ENCODE measurements at places on chromosomes 16 and 17. TPM values are rescaled to one million over a fixed set of nuclear protein-coding genes. Genes with fewer than 3 reads are reported as not detected.

DNA sequence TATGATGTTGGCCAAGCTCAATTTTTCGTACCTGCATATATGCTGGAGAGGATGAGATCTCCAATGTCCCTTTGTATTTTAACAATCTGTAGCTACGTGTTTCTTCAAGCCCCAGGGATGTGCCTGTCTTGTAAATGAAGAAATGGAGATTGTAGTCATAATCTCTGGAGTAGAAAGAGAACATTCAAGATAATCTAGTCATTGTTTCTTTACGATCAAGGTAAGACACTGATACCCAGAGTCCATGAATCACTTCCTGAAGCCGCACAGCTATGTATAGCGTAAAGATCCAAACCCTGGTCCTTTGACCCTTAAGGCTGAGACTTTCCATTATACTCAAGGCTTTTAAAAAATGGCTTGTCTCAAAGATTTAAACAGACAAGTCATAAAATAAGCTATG, 205.5 kb downstream of the HS3ST3B1 start:
- no peak for DNase-seq
- no peaks in the 10 kb centered on the region for H3K27me3 ChIP-seq
- no peaks in the 10 kb centered on the region for H3K4me1 ChIP-seq

- H3K27me3 ChIP-seq: no peaks in the 10 kb centered on the region
- H3K36me3 ChIP-seq: peaks cover 81% of the 10 kb centered on the region
- no peak overlapping the region for H3K27ac ChIP-seq
- H3K4me1 ChIP-seq: peaks cover 3% of the 10 kb centered on the region
- H3K4me3 ChIP-seq: no peak overlapping the region
Observed at GRCh38 chr16:4442371-4442770, 16.7 kb downstream of the DNAJA3 start.

Gene TNFSF13
- total RNA-seq: 2.7 TPM

DNA sequence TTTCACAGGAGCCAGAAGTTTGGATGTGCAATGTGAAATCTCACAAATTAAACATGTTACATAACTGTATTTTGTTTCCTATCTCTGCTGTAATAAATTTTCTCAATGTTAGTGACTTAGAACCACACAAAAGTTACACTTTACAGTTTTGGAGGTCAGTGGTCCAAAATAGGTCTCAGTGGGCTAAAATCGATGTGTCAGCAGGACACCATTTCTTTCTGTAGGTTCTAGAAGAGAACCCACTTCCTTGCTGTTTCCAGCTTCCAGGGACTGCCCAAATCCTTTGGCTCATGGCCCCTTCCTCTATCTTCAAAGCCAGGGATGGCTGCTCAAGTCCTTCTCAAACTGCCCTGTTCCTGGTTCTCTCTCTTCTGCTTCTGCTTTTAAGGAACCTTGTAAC, 252.7 kb downstream of the WWOX start:
- H3K27ac ChIP-seq: no peak overlapping the region
- no peak overlapping the region for H3K4me3 ChIP-seq
- DNase-seq: no peak

- H3K4me3 ChIP-seq: no peak overlapping the region
- H3K36me3 ChIP-seq: peaks cover 19% of the 10 kb centered on the region
- no peaks in the 10 kb centered on the region for H3K27me3 ChIP-seq
Observed at GRCh38 chr17:38324141-38324697, 19.5 kb downstream of the GPR179 start.

Gene EMC8
- 26.4 TPM for total RNA-seq

Gene LDHD
- not detected for total RNA-seq

- no peak for DNase-seq
- H3K36me3 ChIP-seq: no peaks in the 10 kb centered on the region
- H3K27me3 ChIP-seq: no peaks in the 10 kb centered on the region
- H3K27ac ChIP-seq: no peak overlapping the region
- H3K4me3 ChIP-seq: no peak overlapping the region
Observed at GRCh38 chr17:56136301-56136700, 17.0 kb upstream of the ANKFN1 start.

Gene ARHGAP27
- total RNA-seq: 126 TPM

- H3K36me3 ChIP-seq: no peaks in the 10 kb centered on the region
- H3K4me1 ChIP-seq: no peaks in the 10 kb centered on the region
- DNase-seq: no peak
- no peak overlapping the region for H3K27ac ChIP-seq
- H3K27me3 ChIP-seq: no peaks in the 10 kb centered on the region
- H3K4me3 ChIP-seq: no peak overlapping the region
Observed at GRCh38 chr17:67058036-67058435, 13.7 kb downstream of the CACNG1 start.

DNA sequence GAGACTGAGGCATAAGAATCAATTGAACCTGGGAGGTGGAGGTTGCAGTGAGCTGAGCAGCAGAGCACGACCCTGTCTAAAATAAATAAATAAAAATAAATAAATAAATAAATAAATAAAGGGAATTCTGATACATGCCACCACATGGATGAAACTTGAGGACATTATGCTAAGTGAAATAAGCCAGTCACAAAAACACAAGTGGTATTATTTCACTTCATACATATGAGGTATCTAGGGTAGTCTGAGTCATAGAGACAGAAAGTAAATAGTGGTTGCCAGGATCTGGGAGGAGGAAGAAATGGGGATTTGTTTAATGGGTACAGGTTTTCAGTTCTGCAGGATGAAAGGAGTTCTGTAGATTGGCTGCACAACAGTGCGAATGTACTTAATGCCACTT, 16.3 kb downstream of the PIPOX start:
- H3K27me3 ChIP-seq: no peaks in the 10 kb centered on the region
- H3K4me3 ChIP-seq: no peak overlapping the region
- no peaks in the 10 kb centered on the region for H3K4me1 ChIP-seq
- H3K36me3 ChIP-seq: no peaks in the 10 kb centered on the region

DNA sequence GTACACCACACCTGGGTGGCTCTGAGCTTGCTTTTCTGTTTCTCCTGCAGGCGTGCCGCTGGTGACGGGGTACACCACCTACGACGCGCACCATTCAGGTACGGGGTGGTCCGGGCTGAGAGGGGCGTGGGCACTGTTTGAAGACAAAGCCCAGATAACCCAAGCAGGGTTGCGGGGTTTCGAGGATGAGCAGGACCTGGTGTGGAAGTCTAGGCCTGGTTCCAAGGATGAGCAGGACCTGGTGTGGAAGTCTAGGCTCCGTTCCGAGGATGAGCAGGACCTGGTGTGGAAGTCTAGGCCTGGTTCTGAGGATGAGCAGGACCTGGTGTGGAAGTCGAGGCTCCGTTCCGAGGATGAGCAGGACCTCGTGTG, 15.4 kb downstream of the IRF8 start:
- H3K27ac ChIP-seq: peak overlapping the region; percentile 32
- H3K4me3 ChIP-seq: no peak overlapping the region
- DNase-seq: no peak
- peaks cover 75% of the 10 kb centered on the region for H3K36me3 ChIP-seq
- no peaks in the 10 kb centered on the region for H3K27me3 ChIP-seq

DNA sequence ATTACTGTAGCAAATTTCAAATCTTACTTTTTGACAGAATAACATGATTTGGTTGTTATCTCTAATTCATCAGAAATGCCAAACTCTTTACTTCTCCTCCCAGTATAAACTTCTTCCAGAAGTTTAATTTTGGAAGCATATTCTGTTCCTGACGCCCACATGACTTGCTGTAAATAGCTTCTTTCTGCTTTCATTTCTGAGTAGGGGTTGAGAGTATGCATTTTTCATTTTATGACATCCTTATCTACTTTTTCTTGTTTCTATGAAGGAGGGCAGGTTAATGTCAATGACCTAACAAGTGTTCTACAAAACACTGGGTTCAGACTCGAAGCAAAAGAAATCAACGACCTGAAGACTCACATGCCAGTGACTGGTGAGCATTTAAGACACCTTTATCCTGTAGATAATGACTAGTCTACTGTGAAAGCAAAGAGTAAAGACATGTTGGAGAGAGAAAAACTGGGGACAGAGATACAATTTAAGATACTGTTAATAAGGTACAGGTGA, 36.5 kb upstream of the EFCAB3 start:
- H3K27ac ChIP-seq: no peak overlapping the region
- H3K27me3 ChIP-seq: peaks cover 3% of the 10 kb centered on the region
- H3K36me3 ChIP-seq: no peaks in the 10 kb centered on the region

DNA sequence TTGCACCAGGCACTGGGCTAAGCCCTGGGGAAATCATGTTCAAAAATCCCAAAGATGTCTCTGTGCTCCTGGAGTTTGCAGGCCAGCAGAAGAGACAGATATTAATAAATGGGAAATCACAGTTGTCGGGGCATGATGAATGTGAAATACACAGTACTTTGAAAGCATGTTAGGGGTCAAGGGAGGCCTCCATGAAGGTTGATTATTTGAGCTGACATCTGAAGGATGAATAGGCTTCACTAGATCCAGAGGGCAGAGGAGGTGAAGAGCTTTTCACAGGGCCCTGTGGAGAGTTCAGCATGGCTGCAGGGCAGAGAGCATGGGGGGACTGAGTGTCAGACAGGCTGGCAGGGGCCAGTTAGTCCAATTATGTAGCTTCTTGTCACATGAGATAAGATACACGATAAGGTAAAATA, 2.6 kb downstream of the ANKRD40CL start:
- no peaks in the 10 kb centered on the region for H3K36me3 ChIP-seq
- DNase-seq: no peak
- H3K4me1 ChIP-seq: peaks cover 7% of the 10 kb centered on the region
- H3K27ac ChIP-seq: no peak overlapping the region
- H3K4me3 ChIP-seq: no peak overlapping the region

Data from natural killer cell (primary cell).